Stimulated activated CD4-positive, alpha-beta T cell treated with anti-CD3 and anti-CD28 coated beads, Interleukin-4, amount 100 ng/mL, for 1 hour (primary cell): ENCODE measurements at places on chromosomes 7 and 10.

DNA sequence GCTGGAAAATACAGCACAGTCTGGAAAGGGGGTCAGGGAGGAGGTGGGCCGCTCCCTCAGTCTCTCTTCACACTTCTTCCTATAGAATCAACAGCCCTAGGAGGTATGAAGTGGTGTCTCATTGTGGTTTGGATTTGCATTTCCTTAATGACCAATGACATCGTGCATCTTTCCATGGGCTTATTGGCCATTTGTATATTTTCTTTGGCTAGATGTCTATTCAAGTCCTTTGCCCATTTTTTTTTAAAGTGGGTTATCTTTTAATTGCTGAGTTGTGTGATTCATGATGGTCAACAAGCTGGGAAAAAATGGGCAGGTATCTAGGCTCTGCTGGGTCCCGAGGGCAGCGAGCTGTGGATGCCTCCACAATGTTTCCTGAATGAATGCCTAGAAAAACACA, 29.1 kb downstream of the TMEM130 start:
- no peak for DNase-seq

GRCh38 chr10:104143829-104144228, 21.9 kb downstream of the SFR1 start:
- DNase-seq: no peak

DNA sequence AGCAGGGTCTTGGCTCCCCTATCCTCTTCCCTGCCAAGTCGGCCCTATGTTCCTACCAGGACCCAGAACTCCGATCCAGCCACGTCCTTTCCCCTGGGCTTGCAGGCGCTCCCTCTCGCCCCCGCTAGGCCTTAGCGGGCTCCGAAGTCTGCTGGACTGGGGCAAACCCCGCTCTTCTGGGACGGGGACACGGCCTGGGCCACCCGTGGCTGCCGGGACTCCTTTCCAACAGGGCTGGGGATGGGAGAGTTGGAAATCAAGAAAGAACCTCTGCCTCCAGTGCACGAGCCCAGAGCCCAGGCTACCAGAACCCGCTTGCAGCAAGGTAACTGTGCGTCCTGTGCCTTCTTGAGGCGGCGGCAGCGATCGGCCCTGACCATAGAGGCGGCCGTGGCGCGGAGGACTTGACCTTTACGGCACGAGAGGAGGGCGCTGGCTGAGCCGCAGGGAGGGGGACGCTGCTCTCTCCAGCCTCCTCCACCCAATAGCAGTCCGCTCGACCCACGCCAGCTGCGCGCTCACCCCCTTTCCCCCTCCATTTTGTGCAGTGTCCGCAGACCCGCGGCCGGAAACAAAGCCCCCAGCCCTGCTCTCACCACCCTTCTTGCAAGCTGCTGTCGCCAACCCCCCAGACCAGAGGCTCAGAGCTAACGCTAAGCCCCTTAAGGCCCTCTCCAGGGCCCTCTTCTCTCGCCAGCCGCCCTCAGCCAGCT, 7.0 kb upstream of the HOXA11 start:
- DNase-seq: no peak

- no peak for DNase-seq
Measured at GRCh38 chr7:47428052-47428767, 153.7 kb downstream of the TNS3 start.

- DNase-seq: no peak
Measured at GRCh38 chr7:72781161-72781560, 46.8 kb downstream of the TYW1B start.

DNA sequence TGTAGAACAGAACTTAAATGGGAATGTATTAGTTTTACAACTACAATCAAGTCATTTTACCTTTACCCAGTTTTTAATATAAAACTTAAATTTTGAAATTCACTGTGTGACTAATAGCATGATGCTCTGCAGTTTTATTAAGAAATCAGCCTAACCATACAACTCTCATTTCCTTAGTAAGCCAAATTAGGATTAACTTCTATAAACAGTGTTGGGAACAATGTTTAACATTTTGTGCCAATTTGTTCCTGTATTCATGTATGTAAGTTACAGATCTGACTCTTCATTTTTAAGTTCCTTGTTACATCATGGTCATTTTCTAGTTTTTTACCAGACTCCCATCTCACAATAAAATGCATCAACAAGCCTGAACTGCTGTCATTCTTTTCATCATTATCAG, 209.8 kb downstream of the ZEB1 start:
- no peak for DNase-seq

DNA sequence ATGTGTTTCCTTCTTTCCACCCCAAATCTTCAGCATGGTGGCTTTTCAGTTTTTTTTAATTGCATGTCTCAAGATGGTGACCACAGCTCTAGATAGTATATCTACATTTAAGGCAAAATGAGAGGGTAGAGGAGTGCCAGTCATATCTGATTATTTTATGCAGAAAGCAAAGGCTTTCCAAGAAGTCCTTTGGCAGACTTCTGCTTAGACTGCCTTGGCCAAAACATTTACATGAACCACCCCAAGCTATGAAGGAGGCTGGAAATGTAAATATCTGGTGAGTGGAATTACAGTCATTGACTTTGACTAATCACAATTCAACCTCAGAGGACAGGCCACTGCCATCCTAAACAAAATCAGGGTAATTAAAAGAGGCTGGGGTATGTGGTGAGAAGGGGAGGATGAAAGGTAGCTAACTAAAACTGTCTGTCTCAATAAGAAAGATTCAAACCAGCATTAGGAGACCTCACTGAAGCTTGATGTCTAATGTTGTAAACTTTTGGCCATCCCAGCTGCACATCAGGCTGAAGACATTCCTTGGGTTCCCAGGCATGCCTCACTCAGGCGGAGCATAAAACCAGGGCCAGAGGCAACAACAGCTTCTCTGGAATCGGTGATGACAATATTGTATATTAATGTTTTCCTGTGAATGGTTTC, 53.4 kb downstream of the PPP1R3C start:
- no peak for DNase-seq

DNA sequence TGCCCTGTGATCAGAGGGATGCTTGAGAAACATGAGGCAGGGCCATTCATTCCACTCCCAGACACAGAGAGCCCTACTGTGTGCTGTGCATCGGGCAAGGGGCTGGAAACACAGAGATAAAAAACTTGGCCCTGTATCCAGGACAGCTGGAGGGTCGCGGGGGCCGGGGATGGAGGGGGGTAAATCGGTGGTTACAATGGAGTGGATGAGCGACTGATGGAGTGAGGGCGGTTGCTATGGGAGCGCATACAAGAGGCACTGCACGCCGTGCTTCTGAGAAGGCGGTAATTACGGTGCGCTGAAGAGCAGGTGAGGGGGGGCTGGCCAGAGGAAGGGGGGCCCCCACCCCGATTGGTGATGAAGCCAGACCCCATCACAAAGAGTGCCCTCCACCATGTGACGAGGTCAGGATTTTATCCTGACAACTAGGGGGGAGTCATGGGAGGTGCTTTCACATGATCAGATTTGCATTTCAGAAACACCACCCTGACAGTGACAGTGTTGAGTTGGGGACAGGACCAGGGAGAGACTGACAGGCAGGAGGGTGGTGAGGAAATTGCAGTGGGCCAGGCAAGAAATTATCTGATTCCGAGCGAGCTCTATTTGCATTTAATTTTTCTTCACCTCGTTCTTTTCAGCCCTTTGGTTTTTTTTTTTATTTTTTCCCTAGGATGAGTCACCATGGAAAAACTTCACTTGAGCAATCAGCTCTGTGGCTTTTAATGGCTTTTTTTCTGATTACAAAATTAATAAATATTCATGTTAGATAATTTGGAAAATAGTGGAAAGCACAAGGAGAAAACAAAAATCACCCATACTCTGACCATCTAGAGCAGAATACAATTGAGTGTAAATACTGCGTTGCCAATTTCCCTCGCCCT, 7.8 kb downstream of the CPA5 start:
- DNase-seq: no peak

- DNase-seq: no peak
Measured at GRCh38 chr7:150379441-150380379, 580 bp downstream of the ZNF775 start.

DNA sequence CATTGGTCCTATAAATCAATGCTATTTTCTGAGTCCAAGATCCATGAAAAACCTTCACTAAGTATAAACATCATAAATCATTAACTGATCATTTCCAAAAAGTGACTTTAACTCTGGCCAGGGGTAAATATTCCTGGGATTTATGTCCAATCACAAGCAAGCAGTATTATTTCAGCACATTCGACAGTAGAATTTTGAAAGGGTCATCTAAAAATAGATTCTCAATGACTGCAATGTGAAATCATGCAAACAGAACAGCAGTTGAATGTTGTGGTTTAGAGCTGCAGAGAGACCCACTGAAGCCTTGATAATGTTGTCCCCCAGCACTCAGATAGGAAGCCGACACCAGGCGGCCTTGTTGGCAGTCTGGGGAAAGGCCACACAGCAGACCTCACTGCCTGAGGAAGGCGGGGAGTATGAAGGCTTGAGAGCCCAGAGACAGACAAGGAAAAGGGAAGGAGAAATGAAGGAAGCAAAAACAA, 38.1 kb downstream of the FAM107B start:
- no peak for DNase-seq

GRCh38 chr10:114042895-114043531, 653 bp upstream of the ADRB1 start:
- peak; percentile 13 for DNase-seq

GRCh38 chr10:76874176-76874575, 763.4 kb downstream of the KCNMA1 start:
- no peak for DNase-seq

GRCh38 chr7:135719688-135720087, 8.3 kb downstream of the SLC13A4 start:
- DNase-seq: no peak

DNA sequence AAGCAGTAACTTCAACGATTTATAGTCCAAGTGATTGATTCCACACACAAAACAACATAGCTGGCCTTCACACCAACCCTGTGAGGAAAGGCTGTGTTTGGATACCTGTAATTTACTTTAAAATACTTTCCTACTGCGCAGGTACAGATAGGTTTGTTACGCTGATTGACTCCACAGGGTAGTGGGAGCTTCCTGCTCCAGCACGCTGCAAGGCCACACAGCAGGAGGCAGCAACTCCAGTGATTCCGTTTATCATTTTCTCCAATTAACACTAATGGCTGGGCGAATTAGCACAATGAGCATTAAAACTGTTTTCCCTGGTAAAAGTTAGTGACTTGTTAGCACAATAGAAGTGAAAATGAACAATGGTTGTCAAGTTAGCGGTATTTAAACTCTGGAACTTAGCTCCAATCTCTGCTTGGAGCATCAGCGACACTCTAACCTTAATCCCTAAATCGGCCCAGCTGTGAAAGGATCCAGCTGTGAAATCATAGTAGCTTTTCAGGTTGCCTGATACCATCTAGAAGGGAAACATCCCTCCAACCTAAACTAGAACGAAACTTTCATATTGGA, 959 bp downstream of the DCLRE1C start:
- no peak for DNase-seq

DNA sequence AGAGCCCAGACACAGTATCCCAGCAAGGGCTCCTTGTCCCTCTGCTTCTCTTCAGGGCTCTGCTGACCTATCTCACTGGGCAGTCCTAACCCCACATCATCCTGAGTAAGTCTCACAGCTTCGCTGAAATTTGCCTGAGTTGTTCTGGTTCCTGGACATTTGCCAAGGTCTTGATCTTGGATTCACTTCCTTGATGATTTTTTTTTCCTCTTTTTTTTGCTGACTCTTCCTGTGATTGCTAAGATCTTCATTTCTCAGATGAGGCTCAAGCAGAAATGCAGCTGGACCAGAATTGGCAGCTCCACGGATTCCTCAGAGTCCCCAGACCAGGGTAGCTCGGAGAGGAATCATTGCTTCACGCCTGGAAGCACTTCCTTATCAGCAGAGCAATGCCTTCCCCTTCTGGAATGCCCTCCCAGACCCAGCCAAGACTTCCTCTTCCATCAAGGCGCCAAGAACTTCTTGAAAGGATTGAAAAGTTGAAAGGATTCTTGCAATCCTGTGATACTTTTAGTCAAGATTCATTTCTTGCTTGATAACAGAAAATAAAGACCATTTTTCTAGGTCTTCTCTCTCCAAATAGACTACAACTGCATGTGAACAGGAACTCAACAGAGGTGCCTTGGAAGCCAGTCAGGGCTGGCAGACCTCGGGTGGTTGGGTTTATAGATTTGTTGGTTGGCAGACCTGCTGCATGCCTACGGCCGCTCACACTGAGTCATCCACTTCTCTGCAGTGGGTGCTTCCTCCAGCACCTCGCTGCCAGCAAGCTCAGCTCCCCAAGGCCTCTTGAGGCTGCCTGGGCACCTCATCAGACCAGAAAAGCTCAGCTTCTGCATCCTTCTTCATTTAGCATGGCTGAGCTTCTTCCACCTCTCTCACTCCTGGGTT, 8.8 kb upstream of the AFAP1L2 start:
- DNase-seq: no peak

DNA sequence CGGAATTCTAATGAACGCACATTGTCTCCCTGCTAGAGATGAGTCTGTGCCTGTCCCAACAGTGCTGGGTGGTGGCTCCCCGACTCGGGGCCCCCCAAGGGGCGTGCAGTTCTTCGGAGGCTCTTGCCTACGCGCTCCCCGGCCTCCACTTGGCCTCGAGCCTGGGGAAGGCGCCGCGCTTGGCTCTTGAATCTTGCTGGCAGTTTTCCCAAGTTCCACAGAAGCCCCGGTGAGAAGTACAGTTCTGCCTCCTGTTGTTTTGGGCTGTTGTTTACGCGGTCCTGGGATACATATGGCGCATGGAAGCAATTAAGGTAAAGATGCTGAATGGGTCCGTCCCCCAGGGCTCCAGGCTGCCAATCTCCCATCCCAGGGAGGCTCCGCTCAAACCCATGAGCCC, 32.6 kb upstream of the UNCX start:
- no peak for DNase-seq

DNA sequence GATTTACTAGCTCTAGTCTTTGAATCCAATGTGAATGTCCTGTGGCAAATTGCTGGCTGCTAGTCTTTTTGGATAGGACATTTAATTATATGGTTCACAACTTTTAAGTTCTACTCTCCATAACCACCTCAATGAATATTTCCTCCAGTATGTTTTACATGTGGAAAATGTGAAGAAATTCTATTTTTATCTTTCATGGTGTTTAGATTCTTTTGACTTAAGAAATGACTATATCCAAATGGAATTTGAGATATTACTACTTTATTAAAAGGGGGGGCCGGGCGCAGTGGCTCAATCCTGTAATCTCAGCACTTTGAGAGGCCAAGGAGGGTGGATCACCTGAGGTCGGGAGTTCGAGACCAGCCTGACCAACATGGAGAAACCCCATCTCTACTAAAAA, 202.0 kb downstream of the ARL4A start:
- DNase-seq: no peak

DNA sequence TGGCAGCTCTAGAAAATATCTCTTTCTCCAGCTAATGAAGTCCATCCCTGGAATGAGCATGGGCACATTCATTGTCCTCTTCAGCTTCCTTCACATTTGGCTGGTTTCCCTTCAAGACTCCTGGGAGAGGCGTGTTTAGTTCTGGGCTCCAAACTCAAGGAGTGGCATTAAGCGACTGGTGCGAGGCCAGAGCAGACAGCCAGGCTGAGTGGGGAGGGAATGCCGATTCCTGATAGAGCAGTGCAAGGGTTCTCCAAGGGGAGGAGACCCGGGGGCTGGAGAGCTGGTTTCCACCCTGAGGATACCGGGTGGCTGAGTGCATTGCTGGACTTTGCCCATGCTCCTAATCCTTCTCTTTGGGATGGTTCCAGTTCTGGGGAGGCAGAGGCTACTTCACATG, 372.1 kb downstream of the RPS24 start:
- DNase-seq: no peak
